ENCODE measurements at places on chromosomes 1 and 21.

- DNase-seq, result no peak
Observed at GRCh38 chr1:26358411-26359384, 4.8 kb upstream of the CRYBG2 start.

DNA sequence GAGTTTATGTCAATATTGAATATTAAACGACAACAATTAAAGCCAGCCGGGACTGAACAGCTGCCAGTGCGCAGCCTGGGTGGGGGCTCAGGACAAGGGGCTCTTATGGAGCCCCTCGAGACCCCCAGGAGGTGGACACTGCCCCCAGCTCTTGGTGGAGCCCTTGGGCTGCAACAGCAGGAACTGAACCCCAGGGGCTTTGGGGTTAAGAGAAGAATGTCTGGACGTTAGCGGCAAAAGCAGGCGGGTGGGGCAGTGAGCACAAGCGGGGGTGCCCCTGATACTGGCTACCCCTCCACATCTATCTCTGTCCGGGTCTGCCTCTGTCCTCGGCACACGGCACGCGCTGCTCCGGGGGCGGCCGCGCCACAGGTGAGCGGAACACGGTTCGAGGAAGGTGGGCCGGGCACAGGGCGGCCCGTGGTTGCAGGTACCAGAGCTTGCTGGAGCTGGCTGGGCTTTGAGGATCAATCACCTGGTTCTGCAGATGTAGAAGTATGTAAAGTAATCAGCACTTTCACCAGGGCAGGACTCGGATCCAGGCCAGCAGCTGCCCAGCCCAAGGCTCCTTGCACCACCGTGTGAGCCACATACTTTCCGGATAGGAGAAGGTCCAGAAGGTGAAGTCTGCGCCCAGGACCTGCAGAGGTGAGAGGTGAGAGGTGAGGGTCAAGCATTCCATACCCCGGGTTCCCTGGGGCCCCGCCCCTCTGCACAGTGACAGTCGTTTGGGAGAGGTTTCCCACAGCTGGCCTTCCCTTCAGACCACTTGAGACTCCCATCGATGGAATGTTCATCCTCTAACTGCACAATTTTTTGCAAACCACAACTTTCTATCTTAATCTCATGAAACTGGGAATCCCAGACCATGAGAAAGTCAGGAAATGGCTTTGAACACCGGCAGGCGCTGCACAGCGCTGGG is 12.4 kb upstream of the POFUT2 start:
- DNase-seq, result no peak

DNA sequence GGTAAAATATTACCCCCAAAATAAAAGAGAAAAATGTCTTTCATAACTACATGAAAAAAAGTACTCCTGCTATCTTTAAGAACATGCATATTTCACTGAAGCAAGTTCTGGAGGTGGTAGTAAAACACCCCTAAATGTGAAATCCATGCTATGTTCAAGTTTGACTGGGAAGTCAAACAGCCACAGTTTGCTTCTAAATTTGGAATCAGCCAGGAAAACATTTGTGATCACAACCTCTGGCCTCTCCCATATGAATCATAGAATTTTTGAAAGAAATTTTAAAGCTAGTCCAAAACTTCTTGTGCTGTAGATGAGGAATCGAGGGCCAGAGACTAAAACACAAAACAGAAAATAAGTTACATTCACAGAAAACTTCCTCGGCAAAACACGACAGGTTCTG is 6.6 kb downstream of the SORT1 start:
- no peak for DNase-seq

DNA sequence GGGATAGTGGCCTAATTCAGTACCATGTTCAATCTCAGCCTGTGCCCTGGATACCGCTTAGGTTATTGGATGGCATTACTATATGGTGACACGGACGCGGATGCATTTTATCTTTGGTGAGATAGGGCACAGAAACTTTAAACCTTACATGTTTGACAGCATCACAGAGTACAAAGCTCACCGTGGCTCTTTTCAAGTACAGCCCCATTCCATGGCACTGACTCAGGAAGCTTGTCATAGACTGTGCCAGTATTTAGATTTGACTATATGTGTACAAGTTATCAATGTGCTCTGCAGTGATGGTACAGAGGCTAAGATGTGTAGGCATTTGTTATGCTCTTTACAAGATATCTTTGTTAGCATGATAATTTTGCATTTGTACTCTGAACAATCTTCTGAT is 169.0 kb downstream of the RYR2 start:
- no peak for DNase-seq

DNA sequence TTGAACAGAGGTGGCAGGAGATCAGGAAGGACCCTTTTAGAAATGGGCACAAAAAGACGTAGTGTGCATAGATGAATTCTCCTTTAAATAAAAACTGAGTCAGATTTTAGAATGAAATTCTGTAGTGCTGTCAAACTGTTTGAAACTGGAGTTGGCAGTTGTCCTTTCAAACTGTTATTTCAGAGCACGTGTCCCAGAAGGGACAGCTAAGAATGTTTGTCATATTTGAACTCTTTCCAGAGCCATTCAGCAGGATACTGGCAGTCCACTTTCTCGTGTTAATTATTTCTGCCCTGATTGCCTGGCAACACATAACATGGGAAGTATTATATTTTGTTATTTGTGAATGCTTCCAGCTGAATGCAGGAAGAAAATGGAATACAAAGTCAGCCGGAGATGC is 212.3 kb upstream of the DPYD start:
- no peak for DNase-seq

DNA sequence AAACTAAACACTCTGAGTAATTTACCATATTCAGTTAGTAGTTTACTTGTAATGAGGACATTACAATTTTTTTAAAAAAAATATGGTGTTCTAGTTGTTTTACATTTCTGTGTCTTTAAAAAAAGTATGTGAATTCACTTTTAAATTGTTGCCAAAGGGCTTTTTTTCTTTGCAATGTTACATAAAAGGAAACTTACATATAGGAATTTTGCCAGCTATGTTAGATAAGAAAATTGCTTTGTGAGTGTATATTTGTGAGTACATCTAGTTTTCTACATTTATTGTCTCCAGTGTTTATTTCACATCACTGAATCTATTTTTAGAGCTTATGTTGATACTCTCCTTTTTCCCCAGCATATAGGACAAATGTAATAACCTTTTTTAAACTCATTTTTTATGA is 206.8 kb downstream of the GPR52 start:
- no peak for DNase-seq

DNA sequence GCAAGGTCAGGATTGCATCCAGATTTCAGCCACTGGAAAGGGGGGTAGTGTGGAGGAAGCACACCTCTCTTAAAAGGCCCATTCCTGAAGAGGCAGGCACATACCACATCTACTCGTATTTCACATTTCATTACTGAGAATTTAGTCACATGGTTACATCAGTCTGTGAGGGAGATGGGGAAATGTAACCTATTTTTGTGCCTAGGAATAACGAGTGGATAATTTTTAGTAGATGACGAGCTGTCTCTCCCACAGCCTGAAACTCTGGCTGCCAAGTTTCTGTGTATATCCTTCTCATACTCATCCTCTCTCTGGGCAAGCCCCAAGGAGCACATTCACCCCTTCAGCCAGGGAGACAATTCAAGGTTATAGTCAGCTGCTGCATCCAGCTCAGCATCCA is 10.3 kb upstream of the C21orf91 start:
- DNase-seq, result no peak

DNA sequence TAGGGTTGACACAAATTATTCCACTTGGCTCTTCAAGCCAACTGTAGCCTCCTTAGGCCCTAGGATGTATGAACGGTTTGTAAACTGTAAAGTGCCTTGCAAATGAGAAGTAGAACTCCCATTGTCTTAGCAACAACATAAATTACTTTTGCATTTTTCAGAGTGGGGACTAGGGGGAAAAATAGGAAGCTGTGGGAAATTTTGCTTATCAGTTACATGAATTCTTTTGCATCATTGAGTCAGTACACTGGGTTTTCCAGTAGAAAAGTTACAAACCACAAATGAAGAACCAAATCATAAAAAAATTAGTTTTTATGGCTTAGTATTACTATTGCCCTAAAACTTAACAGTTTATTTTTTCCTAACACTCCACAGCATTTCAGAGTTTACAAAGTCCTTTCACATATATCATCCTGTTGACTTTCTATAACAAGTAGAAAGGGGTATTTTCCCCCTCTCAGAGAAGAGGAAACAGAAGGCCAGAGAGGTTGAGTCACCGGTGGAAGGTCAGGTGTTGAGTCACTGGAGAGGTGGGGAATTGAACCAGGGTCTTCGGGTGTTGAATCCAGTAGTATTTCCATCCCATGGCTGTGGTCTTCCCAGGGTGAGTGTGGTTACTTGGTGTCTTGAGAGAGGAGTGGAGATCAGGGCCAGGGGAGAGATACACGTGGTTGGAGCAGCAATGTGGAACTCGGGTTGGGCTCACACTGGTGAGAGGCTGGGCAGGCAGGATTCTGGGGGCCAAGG is 71.9 kb upstream of the USP24 start:
- no peak for DNase-seq

GRCh38 chr1:151966061-151966460 is 27.6 kb downstream of the S100A10 start:
- DNase-seq, result no peak

DNA sequence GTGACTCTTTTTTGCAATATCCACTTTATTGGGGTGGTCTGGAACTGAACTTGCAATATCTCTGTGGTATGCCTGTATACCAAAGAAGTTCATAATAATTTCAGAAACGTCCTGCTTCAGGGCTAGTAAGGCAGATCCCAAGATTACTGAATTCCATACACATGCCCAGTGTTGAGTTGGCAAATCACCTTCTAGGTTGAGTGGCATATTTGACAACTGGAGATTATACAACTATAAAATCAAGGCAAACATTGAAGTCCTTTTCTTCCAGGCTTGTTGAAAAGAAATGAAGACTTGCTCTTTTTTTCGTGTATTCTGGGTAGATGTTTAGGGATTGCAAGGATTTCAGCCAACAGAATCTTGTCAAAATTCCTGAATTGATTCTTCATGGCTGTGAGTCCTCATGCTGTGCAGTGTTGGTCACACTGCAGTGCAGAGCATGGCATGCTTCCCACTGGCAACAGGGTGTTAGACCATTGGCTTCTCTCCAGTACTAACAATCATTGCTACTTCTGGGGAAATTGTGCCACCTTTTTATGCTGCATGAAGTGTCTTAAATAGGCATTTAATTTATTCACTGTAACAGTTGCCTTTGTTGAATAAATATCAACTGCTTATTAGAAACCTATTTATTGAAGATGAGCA is 367.1 kb upstream of the ADGRL4 start:
- no peak for DNase-seq

DNA sequence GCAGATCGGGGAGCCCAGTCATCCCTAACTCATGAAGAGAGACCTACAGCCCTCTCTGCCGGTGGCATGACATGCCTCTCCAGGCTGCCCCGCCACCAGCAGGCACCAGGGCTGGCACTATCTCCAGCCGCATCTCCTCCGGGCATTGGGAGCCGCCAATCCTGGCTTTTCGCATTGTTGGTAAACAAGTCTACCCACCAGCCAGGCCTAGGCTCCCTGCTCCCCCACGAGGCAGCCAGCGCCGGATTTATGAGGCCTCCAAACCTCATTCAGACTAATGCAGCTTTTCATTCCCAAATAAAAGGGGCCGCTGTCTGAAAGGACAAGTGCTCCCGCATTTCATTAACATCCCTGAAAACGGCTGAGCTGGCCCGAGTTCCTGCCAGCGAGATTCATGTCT is 3.4 kb upstream of the GRIK3 start:
- no peak for DNase-seq

DNA sequence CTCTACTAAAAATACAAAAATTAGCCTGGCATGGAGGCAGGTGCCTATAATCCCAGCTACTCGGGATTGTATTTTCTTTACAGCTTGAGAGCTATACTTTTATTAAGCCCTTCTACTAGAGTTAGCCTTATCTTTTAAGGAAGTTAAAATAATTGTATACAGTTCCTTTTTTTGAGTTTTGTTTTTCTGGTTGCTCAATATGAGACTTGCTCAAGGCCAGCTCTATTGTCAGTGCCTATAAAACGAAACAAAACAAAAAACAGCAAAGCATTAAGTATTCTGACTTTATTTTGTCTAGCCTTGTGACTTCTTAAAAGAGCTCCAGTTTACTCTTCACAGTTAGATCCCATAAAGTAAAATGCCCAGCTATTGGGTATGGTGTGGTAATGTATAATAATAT is 17.2 kb downstream of the PKN2 start:
- DNase-seq, result no peak

DNA sequence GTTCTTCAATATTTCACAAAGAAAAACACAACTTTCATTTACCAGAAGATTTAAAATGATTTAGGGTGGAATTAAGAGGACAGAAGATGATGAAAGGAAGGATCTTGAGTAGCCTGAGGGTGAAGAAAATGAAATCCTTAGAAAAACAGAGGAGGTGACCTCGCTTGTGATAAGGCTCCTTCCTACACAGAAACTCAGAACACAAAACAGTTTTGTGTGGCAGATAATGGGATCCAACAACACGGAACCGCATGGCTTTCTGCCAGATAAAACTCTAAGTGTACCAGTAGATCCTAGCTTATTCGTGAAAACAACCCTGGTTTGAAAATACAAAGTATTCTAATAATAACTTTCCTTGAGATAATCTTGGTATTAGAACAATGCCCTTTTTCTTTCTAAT is 74.0 kb upstream of the EXO1 start:
- no peak for DNase-seq

- no peak for DNase-seq
Observed at GRCh38 chr1:246012341-246012740, 494.7 kb downstream of the SMYD3 start.

GRCh38 chr1:11690397-11691301 is 861 bp upstream of the DRAXIN start:
- DNase-seq, result no peak

- no peak for DNase-seq
Observed at GRCh38 chr21:21898801-21899200, 900.6 kb downstream of the NCAM2 start.

DNA sequence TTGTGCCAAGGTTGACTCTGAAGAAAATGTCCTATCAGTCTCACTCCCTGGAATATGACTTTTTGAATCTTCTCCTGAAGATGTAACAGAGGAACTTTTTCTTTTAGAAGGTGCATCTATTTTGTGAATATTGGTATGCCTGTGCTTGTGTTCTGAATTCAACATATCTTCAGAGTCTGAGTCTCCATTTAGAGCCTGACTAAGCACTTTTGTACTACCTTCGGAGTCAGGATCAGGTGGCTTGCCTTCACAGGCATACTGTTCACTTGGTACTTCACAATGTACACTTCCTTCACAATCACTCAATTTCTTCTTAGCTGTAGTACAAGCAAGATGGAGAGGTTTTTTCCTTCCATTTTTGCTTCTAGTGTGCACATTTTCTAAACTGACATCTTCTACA is 13.6 kb upstream of the PSMG1 start:
- DNase-seq, result no peak

DNA sequence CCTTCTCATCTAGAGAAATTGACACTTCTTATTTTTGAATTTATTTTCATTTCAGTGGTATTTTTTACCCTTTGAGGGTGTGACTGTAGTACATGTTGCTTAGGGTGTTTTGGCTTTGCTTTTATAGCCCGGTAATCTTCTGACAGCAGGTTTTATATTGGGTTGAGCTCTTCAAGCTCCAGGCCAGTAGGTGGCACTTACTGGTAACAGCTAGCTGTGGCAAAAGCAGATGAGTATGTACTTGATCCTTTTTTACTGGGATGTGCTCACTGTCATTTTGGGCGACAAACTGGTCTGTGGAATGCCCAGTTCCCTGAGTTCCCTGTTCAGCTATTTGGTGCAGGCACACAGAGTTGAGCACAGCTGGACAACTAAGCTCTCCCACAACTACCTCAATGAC is 916.2 kb upstream of the B3GALT2 start:
- DNase-seq, result no peak

GRCh38 chr1:24364975-24365678 is 46.0 kb downstream of the GRHL3 start:
- no peak for DNase-seq
